Right lobe of liver (tissue), 6 donors: ENCODE measurements at places on chromosomes 5 and 9. TPM values are rescaled to one million over a fixed set of nuclear protein-coding genes. Genes with fewer than 3 reads are reported as not detected.

- H3K4me1 ChIP-seq, result peaks cover 15% of the 10 kb centered on the region
- H3K27ac ChIP-seq, result no peak overlapping the region
- DNase-seq, result no peak
- H3K4me3 ChIP-seq, result no peak overlapping the region
- no peaks in the 10 kb centered on the region for H3K27me3 ChIP-seq
Measured at GRCh38 chr9:129415942-129416651, 204.8 kb downstream of the C9orf50 start.

The SLCO6A1 gene
- not detected for total RNA-seq

DNA sequence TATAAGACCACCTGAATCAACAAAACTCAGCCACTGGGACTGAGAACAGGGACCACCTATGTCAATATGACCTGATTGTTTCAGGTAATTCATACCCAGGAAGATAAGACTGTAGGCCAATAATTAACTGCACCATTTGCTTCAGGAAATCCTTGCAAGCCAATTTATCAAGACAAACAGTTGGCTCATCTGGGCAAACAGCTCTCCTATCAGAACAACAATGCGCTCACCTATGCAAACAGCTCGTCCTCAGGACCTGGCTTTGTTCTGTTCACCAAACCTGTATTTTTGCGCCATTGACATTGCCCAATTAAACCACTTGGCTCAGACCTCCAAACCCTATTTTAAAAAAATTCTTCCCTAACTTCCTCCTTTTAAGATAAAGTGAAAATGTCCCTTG lies 92.3 kb upstream of the MARCHF11 start:
- no peak overlapping the region for H3K27ac ChIP-seq
- H3K36me3 ChIP-seq, result no peaks in the 10 kb centered on the region
- H3K4me1 ChIP-seq, result no peaks in the 10 kb centered on the region
- DNase-seq, result no peak
- no peaks in the 10 kb centered on the region for H3K27me3 ChIP-seq
- H3K4me3 ChIP-seq, result no peak overlapping the region

- DNase-seq, result no peak
- no peak overlapping the region for H3K27ac ChIP-seq
- no peak overlapping the region for H3K4me3 ChIP-seq
- H3K27me3 ChIP-seq, result no peaks in the 10 kb centered on the region
- no peaks in the 10 kb centered on the region for H3K36me3 ChIP-seq
Measured at GRCh38 chr9:12425878-12426864, 267.0 kb upstream of the TYRP1 start.

DNA sequence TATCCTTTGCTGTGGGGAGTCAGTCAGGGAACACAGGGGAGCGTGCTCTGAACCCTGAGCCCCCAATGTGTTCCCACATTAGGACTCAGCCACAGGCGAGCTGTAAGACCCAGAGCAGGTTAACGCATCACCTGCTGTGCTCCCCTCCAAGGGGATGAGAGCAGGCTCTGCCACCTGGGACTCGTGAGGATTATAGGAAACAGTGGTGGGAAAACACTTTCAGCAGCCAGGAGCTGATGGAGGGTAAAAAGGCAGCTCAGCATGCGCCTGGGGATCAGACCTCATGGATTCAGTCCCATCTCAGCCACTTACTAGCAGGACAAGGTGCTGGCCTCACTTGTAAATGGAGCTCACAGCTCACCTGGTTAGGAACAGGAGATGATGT lies 9.2 kb downstream of the JADE2 start:
- H3K4me3 ChIP-seq, result no peak overlapping the region
- no peaks in the 10 kb centered on the region for H3K4me1 ChIP-seq
- DNase-seq, result no peak
- H3K27ac ChIP-seq, result no peak overlapping the region
- H3K36me3 ChIP-seq, result peaks cover 4% of the 10 kb centered on the region

DNA sequence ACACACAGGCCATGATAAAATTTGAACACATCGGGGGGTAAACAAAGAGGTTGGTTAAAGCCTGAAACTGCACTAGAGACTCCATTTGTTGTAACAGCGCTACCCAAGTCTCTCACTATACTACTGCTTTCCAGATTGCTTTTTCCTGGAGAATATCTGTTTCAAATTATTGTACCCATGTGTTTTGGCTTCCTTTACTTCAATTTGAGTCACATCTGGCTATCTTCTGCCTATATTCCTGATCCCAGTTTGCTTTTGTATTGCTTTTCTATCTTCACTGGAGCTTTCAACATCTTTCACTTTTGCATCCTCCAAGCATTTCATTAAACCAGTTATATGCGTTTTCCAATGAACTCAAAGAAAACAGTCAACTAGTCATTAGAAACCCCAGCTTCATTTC lies 404.7 kb downstream of the MLLT3 start:
- no peaks in the 10 kb centered on the region for H3K27me3 ChIP-seq
- no peaks in the 10 kb centered on the region for H3K4me1 ChIP-seq
- H3K4me3 ChIP-seq, result no peak overlapping the region
- H3K36me3 ChIP-seq, result no peaks in the 10 kb centered on the region
- DNase-seq, result no peak

DNA sequence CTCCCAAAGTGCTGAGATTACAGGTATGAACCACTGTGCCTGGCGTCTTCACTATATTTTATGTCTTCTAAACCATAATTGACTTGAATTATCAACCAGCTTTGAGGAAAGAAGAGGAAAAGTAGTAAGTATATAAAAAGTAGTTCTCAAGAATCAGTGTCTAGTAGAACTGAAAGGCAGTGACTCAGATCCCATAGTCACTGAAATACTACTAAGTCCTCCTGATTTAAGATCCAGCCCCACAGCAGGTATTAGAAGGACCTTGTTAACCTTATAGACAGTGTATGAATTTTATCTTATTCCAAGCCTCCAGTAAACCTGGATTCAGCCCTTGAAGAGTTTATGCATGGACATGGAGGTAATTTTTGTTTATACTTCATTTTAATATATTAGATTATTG lies 31.5 kb downstream of the LNPEP start:
- H3K36me3 ChIP-seq, result no peaks in the 10 kb centered on the region
- no peak overlapping the region for H3K27ac ChIP-seq
- no peaks in the 10 kb centered on the region for H3K27me3 ChIP-seq
- no peaks in the 10 kb centered on the region for H3K4me1 ChIP-seq

The NEURL1B gene
- 7.1 TPM for total RNA-seq

GRCh38 chr5:74042559-74042958 lies 416.6 kb downstream of the ARHGEF28 start:
- no peak overlapping the region for H3K4me3 ChIP-seq
- H3K27me3 ChIP-seq, result no peaks in the 10 kb centered on the region
- DNase-seq, result no peak
- no peak overlapping the region for H3K27ac ChIP-seq
- no peaks in the 10 kb centered on the region for H3K36me3 ChIP-seq

DNA sequence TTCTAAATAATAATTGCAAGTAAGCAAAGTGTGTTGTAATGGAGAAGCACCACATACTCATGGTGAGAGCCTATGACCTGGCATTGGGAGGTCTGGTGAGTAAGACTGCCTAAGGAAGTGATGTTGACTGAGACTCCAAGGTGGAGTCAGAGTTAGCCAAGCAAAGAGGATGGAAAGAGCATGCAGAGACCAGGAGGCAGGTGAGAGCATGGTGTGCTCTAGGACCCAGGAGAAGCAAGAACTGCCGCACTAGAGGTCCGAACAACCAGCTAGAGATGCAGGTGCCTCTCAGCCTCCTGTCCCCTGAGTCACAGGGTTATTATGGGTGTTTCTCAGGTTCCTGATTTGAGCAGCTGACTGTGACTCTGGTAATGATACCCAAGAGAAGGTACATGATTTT lies 27.3 kb downstream of the ANP32B start:
- H3K4me1 ChIP-seq, result no peaks in the 10 kb centered on the region
- no peak for DNase-seq
- H3K36me3 ChIP-seq, result peaks cover 40% of the 10 kb centered on the region
- no peaks in the 10 kb centered on the region for H3K27me3 ChIP-seq
- H3K4me3 ChIP-seq, result no peak overlapping the region
- no peak overlapping the region for H3K27ac ChIP-seq

GRCh38 chr5:2102819-2103776 lies 220.4 kb upstream of the IRX4 start:
- DNase-seq, result no peak
- no peak overlapping the region for H3K27ac ChIP-seq
- H3K36me3 ChIP-seq, result no peaks in the 10 kb centered on the region
- H3K27me3 ChIP-seq, result no peaks in the 10 kb centered on the region
- H3K4me3 ChIP-seq, result no peak overlapping the region

- H3K4me3 ChIP-seq, result no peak overlapping the region
- H3K27ac ChIP-seq, result no peak overlapping the region
- H3K4me1 ChIP-seq, result no peaks in the 10 kb centered on the region
- H3K27me3 ChIP-seq, result no peaks in the 10 kb centered on the region
- no peaks in the 10 kb centered on the region for H3K36me3 ChIP-seq
Measured at GRCh38 chr5:39400713-39401578, 23.8 kb downstream of the DAB2 start.

DNA sequence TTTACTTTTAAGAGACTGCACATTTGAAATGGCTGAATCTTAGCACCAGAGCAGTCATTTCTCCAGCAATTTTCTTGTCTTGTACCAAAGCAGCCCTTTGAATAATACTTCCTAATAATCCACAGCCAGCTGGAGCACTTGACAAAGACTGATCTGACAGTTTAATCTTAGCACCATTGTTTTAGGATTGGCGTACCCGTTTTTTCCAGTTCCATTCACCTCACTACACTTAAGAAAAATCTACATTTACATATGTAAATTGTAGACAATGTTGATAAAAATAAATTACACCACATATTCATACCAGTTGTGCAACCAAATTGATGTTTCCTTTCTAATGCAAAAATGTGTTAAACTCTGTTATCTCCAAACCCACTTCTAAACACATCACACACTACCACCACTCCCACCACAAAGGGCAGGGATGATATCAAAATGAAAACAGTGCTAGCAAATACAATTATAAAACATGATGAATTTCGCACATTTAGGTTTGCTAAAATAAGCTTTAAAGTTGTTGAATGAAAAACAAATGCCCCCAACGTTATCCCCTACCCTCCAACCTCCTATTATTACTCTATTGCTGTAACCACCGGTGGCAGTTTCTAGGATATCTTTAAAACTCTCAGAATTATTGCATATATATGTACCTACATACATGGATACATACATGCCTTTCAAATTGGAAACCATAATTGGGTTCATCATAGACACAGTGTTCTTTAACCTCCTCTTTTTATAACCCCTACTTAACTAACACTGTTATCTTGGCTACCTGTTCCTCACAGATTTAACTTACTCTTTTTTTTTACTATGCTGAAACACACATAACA lies 21.5 kb downstream of the SERINC5 start:
- no peaks in the 10 kb centered on the region for H3K36me3 ChIP-seq
- H3K4me1 ChIP-seq, result no peaks in the 10 kb centered on the region
- no peak for DNase-seq
- H3K27me3 ChIP-seq, result no peaks in the 10 kb centered on the region
- no peak overlapping the region for H3K4me3 ChIP-seq
- no peak overlapping the region for H3K27ac ChIP-seq

DNA sequence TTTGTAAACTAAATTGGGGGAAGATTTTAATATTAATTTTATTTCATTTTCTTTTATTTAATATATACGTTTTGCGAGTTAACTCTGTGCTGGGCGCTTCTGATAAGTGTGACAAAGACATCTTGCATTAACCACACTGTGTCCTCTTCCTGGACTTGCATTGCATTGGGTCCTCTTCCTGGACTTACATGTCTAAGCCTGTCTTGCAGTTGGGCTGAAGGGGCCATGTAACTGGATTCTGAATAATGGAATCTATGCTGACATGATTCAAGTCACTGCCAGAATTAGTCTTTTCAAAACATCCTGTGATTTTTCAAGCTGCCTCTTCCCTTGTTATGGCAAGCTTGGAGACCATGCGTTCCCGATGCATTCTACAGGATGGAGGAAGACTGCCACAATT lies 122.6 kb downstream of the TRIM32 start:
- DNase-seq, result no peak
- H3K4me1 ChIP-seq, result no peaks in the 10 kb centered on the region
- no peak overlapping the region for H3K27ac ChIP-seq

The NMUR2 gene
- total RNA-seq, result not detected

The LCN9 gene
- not detected for total RNA-seq

DNA sequence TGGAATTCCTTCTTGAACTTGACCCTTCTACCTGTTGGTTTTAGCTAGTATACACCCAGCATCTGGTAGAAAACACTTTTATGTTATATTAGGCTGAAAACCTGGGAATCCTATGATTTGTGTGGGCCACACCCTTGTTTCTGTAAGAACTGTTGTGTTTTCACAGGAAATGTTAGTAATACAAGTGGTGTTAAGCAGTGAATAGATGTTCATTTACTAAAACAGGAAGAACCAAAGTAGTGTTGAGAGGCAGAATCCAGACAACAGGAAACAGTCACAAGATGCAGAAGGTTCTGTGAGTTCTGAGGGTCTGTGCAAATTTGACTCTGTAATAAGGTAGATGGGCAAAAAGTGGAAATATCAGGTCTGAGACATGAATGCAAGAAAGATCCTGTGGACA lies 73.0 kb upstream of the RAI14 start:
- no peaks in the 10 kb centered on the region for H3K36me3 ChIP-seq
- no peaks in the 10 kb centered on the region for H3K4me1 ChIP-seq
- no peaks in the 10 kb centered on the region for H3K27me3 ChIP-seq
- no peak overlapping the region for H3K27ac ChIP-seq
- no peak overlapping the region for H3K4me3 ChIP-seq

DNA sequence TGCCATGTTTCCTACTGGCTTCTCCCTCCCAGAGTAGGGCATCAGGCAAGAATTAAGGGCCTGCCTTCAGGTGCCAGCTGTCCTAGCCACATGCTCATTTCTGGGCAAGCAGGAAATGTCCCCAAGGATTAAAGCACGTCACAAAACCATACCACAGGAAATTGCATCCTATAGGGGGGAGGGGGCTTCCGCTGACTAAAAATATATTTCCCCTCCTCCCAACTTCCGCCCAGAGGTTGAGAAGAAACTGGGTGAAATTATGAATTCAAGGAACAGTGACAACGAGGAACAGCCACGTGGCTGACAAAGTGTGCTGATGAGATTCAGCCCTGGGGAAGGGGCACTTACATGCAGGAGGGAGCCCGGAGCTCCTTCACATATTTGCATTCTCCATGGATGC lies 4.1 kb downstream of the HBEGF start:
- no peaks in the 10 kb centered on the region for H3K27me3 ChIP-seq
- no peak overlapping the region for H3K4me3 ChIP-seq
- H3K27ac ChIP-seq, result no peak overlapping the region
- no peak for DNase-seq
- H3K4me1 ChIP-seq, result no peaks in the 10 kb centered on the region

The GBGT1 gene
- 0.68 TPM for total RNA-seq

The FAM151B gene
- 1.2 TPM for total RNA-seq

- H3K36me3 ChIP-seq, result no peaks in the 10 kb centered on the region
- no peaks in the 10 kb centered on the region for H3K4me1 ChIP-seq
- DNase-seq, result no peak
- H3K4me3 ChIP-seq, result no peak overlapping the region
- no peaks in the 10 kb centered on the region for H3K27me3 ChIP-seq
Measured at GRCh38 chr9:110752766-110753165, 84.2 kb downstream of the MUSK start.

GRCh38 chr5:65292196-65292595 lies 189.5 kb downstream of the ADAMTS6 start:
- no peaks in the 10 kb centered on the region for H3K36me3 ChIP-seq
- H3K27ac ChIP-seq, result no peak overlapping the region
- no peak overlapping the region for H3K4me3 ChIP-seq
- no peaks in the 10 kb centered on the region for H3K27me3 ChIP-seq
- no peaks in the 10 kb centered on the region for H3K4me1 ChIP-seq
- no peak for DNase-seq

The GPX3 gene
- 825 TPM for total RNA-seq
